ENCODE measurements at places on chromosomes 12 and 14. TPM values are rescaled to one million over a fixed set of nuclear protein-coding genes. Genes with fewer than 3 reads are reported as not detected.

DNA sequence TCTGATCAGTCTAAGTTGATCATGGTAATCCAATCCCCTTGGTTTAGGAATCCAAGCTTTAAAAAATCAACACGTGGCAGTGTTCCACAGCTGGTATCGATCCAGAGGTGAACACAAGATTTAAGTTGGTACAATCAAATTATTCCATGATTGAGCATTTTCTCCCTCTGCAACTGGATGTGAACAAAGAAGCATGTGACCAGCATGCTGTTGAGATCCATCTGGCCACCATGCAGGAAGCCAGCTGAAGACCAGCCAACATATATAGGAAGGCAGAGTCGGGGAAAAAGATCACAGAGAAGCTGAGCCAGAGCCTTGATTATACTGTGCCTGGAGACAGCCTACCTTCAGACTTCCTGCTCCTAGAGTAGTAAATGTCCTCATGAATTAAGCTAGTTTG lies 158.3 kb downstream of the SEC23A start:
- DNase-seq = no peak

DNA sequence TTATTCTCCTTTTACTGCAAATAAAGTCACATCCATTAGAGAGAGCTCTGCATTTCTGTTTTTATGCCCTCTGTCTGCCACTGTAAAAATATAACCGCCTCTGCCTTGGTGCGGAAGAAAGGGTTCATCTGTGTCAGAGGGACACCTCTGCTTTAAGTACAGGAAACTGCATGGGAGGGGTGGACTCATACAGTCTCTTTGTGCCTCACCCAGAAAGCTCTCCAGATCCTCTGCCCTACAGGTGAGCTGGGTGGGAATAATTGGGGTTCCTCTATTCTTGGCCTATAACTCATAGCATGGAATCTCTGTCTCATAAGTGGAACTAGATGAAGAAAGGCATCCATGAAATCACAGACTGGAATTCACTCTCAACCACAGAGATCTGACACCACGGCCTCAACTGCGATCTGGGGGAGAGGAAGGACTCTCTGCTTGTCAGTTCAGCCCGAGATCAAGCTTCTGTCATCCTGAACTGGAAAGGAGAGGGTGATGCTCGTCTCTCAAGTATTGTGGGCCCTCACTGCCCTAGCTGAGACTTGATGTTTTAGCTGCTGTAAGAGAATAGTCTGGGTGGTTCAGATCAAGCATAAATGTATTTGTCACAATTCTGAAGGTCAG lies 702.3 kb downstream of the TMEM121 start:
- no peak for DNase-seq

DNA sequence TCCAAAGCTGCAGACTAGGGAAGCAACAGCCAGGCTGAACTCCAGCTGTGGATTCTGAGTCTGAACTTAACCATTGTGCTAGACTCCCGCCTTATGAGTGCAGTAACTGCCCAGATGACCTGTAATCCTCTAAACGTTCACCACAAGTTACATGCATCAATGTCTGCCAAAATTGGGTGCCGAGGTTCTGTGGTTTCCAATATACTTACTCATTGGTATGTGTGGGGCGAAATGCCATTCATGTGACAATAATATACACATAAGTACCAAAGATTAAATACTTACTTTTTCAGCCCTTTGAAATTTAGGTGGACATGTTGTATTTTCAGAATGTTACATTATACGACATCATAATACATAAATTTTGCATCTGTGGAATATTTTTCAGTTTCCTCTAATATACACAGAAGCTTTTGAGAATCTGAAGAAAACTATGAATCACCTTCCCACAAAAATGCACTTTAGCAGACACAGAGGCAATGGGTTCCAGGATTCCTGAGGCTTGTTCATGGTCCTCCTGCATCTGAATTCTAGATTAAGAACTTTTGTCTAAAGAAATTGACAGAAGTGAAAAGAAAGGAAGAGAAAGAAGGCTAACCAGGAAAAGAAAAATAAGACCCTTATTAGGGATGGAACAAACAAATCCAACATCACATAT lies 31.7 kb downstream of the GRIP1 start:
- DNase-seq = no peak

DNA sequence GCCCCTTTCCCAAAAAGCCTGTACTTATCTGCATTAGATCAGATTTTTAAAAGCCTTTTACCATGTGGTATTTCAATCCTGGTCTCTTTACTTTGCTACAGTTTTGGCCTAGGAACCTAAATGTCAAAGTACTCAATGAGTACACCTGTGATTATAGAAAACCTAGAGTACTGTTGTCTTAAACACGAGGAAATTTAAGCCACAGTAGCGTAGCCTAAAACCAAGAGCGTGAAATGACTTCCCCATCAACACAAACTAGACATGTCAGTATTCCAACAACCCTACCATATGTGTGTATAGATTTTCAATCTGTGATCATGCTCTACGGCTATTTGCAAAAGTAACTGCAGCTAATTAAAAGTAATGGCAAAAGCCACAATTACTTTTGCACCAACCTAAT lies 52.7 kb upstream of the OR5AU1 start:
- no peak for DNase-seq

GRCh38 chr14:23793532-23793931 lies 157.4 kb downstream of the DHRS2 start:
- DNase-seq = no peak

GRCh38 chr14:101547961-101548669 lies 13.2 kb upstream of the DIO3 start:
- no peak for DNase-seq

DNA sequence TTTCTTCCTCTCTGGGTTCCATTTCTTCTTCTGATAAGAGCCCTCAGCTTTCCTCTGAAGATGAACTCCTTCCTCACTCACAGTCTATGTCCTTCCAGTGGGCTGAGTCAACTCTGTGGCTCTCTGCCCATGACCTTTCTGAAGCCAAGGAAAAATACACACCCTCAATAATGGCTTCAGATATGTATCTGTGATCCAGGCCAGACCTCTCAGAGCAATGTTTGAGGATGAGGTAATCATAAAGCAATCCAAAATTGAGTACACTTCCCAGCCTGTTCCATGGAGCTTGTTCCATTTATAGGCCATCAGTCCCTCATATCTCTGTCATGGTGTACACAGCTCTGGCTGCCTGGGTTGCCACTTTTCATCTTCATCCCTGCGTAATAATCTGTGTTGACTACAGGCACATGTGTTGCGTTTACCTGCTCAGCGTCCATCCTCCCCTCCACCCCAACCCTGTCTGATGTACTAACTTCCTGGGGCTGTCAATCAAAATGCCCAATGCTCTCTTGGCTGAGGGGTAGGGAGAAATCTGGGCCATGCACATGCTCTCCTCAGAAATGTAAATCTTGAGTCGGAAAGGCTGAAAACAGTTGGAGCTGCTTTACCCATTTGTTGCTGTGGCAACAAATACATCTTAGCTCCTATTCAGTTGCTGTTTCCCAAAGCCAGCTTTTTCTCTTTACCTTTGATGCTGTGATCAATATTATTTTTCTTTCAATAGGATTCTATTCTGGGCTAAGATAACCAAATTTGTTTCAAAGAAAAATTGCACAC lies 377.8 kb upstream of the TMEM132C start:
- DNase-seq = no peak

Gene CRACR2A
- total RNA-seq = 10.9 TPM

Gene KRT79
- not detected for total RNA-seq

Gene CCDC177
- total RNA-seq = not detected
